ENCODE measurements at places on chromosomes 6 and 20.
A peak's percentile ranks its signal among the peaks of the same experiment; 100 is the strongest.

DNA sequence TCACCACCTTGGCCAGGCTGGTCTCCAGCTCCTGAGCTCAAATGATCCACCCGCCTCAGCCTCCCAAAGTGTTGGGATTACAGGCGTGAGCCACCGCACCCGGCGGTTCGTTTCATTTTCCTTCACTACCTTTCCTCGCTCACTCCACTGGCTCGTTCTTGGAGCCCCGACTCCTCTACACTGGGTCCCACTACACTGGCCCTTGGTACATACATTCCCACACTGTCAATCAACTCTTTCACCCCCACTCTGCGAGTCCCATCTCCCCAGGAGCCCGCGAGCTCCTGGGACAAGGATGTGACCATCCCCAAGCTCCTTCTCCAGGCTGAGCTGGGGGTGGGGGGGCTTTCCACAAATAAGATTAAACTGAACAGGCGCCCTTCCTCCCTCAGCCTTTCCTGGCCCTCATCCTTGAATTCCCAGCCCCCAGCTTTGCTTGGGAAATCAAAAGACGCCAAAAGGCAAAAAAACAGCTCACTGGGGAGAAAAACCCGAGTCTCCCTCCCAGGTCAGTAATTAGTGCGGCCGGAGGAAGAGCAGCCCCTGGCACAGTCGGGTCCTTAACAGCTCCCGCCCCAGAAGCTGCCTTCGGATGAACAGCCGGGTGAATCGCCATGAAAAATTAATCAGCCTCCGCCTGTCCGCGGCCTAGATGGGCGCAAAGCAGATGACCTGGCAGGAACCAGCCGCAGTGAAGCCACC is 42.8 kb upstream of the LY86 start:
- DNase-seq = no peak

DNA sequence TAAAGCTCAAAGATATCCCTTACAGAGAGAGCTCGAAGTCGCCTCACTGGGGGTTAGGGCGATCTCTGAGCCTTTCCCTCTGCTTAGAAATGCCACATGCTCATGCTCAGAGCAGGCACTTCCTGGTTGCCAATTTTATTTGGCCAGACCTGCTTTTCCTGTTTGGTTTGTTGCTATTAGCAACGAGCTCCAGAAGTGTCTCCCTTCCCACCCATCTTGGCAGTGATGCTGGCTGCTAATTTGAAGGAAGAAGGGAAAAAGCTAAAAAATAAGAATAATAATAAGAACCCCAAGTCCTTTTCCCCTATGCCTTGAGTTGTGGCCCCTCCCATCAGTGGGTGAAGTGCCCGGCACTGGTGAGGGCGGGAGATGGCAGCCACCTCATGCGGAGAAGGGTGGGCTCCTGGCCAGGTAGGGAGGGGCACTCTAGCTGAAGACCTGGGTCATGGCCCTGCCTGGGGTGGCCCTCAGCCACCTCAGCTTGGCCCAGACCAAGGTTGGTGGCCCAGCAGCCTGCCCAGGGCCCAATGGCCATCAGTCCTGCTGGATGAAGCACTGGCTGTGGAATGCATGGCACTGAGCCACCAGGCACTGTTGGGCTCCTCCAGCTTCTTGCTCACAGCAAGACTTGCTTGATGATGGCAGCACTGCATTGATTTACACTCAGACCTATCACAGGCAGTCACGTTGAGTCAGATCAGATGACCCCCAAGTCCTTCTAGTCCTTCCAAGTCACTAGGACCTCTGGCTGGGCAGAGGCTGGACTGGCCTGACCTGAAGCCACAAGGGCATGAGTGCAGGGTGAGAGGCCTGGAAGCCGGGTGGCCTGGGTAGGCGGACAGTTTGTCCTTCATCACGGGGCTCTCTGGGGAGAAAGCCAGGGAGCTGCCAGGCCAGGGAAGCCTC is 79.0 kb downstream of the SYNJ2 start:
- peak; percentile 96 for DNase-seq

GRCh38 chr20:56588996-56589395 is 40.1 kb upstream of the TFAP2C start:
- no peak for DNase-seq

GRCh38 chr20:33915726-33916331 is 77.9 kb upstream of the RALY start:
- DNase-seq = no peak

GRCh38 chr20:37473249-37474000 is 47.6 kb upstream of the NNAT start:
- no peak for DNase-seq

GRCh38 chr6:135738636-135739035 is 112.9 kb upstream of the PDE7B start:
- DNase-seq = no peak

DNA sequence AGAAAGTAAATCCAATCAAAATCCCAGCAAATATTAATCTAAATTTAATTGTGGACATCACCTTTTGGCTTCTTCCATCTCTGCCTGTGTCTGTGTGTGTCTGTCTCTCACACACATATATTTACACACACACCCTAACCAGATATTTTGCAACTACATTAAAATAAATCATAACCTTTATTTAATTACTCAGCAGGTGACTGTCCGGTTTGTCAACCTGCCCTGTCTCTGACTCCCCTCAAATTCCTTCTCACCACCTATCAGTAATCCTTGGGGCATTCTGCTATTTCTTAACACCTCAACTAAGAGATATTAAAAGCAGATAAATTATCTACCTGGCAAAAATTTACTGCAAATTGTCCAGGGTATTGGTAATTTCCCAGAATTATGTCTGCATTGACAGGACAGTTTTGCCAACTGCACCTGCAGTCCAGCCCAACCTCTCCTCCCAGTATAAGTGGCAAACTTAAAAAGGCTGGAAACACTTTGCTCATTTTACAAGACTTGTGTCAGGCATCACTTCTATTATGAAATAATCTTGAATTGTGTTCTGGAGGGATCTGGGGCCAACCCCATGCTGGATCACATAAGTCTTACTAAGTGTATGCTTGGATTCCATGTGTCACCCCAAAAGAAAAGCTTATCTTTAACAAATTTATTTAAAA is 216.1 kb downstream of the GMDS start:
- DNase-seq = no peak

GRCh38 chr20:2707353-2708072 is 14.9 kb downstream of the EBF4 start:
- DNase-seq = peak; percentile 56

DNA sequence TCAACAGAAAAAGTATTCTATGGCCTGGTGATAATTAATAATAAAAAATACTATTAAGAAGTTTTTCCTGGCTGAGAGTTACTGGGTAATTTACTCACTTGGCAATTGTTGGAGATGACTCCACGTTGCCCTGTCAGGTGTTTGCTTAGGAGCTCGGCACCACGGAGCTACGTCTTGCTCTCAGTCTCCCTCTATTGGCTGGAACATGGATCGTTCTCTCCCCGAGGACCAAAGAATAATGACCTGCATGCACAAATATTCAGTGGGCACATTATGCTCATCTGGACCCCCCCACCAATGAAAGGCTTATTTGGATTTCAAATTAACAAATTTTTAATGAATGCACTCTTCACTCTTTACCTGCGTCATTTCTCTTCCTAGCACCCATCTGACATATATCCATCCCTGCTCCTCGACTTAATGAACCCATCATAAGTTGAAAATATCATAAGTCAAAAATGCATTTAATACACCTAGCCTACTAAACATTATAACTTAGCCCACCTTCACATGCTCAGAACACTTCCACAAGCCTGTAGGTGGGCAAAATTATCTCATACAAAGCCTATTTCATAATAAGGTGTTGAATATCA is 71.0 kb upstream of the CD83 start:
- DNase-seq = no peak

DNA sequence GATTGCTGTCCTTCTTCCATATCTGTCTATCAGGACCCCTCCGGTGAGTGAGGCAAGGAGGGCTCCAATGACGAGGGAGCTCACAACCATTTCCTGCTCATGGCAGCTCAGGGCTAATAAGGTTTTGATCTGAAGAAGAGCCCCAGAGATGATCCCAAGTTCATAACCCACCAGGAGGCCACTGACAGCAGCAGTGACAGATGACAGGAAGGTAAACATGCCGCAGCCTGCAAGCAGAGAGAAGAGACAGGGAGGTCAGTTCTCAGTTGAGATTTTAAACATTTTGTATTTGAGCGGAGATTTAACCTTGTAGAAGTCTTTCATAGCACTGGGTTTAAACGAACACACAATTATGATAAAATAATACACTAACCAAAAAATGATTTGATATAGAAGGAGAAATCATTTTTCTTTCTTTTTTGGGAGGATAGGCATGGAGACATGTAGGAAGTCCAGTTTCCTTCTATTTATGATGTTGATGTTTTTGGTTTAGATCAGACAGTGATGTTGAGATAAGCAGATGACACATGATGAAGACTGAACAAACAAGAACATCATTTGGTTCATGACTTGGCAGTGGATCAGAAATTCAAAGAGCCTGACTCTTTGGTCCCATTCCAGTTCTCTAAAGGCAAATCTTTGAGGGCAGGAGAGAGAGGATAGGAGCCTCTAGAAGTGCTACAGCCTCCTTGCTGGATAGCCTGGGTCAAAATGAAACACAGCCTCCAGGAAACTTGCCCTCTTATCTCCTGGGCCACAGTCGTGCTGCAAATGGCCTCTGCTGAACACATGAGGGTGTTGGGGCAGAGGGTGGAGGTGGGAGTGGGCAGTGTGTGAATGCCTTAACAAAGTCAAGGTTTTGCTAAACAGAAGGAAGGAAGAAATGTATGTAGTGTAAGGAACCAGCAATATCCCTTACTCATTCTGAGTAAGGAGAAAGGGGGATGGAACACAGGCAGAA is 22.6 kb downstream of the SLC2A12 start:
- DNase-seq = no peak

DNA sequence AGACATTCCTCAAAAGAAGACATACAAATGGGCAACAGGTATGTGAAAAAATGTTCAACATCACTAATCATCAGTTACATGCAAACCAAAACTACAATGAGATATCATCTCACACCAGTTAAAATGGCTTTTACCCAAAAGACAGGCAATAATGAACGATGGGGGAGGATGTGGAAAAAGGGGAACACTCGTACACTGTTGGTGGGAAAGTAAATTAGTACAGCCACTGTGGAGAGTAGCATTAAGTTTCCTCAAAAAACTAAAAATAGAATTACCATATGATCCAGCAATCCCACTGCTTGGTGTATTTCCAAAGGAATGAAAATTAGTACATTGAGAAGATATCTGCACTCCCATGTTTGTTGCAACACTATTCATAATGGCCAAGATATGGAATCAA is 8.6 kb upstream of the TMEM170B start:
- DNase-seq = no peak

DNA sequence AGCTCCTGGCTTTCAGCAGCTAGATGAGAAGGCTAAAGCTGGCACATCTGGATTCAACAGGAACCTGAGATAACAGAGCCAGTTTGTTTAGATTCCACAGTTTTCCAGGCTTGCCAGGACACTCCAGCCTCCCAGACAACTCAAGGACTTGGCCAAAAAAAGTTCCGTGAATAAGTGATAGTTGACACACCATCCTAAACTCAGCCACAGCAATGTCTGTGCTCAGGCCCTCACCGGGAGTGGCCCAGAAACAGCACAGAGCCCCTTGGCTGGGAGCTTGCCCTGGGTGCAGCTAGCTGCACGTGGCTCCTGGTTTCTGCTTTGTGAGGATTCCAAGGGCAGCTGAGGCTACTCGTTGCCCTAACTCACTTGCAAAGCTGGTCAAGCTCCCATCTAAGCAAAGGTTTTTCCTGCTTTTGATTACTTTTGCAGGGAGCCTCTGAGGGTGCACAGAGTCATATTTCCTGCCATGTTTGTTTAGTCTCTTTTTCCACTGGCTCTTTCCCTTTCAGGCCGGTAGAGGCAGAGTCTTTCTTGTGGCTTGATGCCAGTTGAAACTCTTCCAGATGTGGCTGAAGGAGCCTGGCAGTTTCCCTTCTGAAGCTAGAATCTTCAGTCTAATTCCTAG is 118.3 kb upstream of the ECI2 start:
- no peak for DNase-seq

- no peak for DNase-seq
Measured at GRCh38 chr6:162942866-162943265, 215.1 kb downstream of the PACRG start.

GRCh38 chr6:109024784-109025183 is 69.9 kb downstream of the SESN1 start:
- no peak for DNase-seq
